Liver (tissue), 10 donors: ENCODE measurements at places on chromosomes 3 and 15. TPM values are rescaled to one million over a fixed set of nuclear protein-coding genes. Genes with fewer than 3 reads are reported as not detected.

DNA sequence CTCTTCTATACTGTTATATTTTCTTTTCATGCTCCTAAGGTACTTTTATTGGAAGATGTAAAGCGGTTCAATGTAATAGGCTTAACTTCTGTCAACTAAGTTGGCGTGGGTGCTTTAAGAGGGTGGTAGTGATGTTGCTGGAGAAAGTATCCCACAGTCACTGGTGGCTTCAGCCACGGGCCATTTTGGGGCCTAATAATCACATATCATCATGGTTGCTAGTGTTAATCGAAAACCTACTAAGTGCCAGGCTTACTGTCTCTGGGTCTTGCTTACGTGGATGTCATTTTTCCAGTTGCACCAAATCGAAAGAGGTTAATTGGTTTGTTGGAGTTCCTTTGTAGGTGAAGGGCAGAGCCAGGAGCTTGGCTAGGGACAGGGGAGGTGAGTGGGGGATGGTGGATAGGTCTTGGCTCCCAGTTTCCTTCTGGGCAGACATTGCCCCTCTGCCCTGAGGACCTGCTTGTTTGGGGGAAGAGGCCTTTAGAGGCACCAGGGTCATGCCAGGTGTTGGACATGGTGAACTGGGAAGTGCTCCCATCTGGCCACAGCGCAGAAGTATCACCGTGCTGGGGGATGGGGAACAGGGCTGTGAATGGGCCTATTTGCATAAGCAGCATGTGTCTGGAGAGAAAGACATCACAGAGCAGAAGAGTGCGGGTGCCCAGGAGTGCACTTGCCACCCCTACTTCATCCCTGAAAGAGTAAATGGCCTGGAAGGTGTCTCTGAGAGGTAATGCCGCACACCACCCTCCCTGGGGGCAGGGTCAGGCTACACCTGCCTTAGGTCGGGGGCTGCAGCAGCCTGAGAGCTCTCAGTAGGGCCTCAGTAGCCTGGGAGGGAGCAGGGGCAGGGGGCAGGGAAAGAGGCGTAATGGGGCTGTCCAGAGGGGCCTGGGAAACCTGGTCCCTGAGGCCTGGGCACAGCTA is 62.4 kb upstream of the POLG start:
- no peak overlapping the region for H3K4me3 ChIP-seq
- H3K27ac ChIP-seq: no peak overlapping the region
- H3K36me3 ChIP-seq: no peaks in the 10 kb centered on the region
- DNase-seq: no peak
- H3K27me3 ChIP-seq: peaks cover 7% of the 10 kb centered on the region

- no peaks in the 10 kb centered on the region for H3K36me3 ChIP-seq
- no peak overlapping the region for H3K4me3 ChIP-seq
- no peaks in the 10 kb centered on the region for H3K27me3 ChIP-seq
- H3K4me1 ChIP-seq: peaks cover 1% of the 10 kb centered on the region
- no peak overlapping the region for H3K27ac ChIP-seq
These were observed 472.8 kb upstream of the KCNMB2 start for GRCh38 chr3:178063461-178063860.

- H3K27ac ChIP-seq: no peak overlapping the region
- no peaks in the 10 kb centered on the region for H3K27me3 ChIP-seq
- H3K4me3 ChIP-seq: no peak overlapping the region
- H3K36me3 ChIP-seq: no peaks in the 10 kb centered on the region
- no peak for DNase-seq
These were observed 1106.0 kb downstream of the OTOL1 start for GRCh38 chr3:162602619-162603018.

The UBE2E2 gene
- 10.5 TPM for total RNA-seq

The RARRES1 gene
- 6.9 TPM for total RNA-seq
